ENCODE measurements at places on chromosomes 12 and 14.

DNA sequence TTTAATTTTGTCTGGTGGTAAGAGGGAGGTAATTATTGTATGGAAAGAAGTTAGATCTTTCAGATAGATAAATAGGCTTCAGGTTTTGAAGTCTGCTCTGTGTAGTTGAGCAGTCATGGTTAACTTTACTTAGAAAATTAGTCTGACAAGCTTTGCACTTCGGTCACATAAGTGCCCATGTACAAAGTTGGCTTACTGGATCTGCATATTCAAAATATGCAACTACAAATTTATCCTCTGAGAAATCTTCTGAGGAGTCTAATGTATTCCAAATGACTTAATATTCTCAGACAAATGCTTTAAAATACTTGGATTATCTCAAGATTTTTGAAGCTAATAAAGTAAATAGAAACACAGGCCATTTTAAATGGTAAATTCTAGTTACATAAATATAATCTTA is 61.2 kb downstream of the ETNK1 start:
- DNase-seq, result no peak

DNA sequence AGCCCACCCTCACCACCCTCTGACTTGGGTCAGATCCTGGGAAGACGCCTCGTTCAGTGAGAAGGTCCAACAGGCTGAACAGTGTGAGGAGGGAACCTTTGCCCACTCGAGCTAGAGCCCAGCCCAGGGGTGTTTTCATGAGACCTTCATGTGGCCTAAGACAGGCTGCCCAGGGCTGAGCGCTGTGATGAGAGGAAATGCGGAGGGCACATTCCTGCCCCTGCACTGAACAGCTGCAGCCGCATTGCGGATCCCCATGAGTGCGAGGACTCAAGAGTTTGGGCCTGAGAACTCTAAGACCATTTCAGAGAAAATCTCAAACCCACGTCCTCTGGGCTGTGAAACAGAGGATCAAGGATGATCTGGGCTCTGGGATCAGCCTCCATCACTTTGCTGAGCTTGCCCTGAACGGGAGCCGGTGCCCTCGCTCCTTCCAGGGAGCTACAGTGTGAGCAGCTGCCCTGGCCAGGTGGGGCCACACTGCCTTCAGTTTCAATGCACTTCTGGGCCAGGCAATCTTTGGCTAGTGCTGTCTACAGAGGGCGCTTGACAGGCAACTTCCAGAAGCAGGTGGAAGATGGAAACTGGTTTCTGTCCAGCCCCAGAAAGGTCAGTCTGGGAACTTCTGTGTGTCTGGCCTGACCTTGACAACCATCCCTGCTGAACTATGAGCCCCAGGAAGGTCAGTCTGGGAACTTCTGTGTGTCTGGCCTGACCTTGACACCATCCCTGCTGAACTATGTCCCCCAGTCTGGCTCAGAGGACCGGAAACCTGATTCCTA is 43.5 kb upstream of the P2RX7 start:
- no peak for DNase-seq

DNA sequence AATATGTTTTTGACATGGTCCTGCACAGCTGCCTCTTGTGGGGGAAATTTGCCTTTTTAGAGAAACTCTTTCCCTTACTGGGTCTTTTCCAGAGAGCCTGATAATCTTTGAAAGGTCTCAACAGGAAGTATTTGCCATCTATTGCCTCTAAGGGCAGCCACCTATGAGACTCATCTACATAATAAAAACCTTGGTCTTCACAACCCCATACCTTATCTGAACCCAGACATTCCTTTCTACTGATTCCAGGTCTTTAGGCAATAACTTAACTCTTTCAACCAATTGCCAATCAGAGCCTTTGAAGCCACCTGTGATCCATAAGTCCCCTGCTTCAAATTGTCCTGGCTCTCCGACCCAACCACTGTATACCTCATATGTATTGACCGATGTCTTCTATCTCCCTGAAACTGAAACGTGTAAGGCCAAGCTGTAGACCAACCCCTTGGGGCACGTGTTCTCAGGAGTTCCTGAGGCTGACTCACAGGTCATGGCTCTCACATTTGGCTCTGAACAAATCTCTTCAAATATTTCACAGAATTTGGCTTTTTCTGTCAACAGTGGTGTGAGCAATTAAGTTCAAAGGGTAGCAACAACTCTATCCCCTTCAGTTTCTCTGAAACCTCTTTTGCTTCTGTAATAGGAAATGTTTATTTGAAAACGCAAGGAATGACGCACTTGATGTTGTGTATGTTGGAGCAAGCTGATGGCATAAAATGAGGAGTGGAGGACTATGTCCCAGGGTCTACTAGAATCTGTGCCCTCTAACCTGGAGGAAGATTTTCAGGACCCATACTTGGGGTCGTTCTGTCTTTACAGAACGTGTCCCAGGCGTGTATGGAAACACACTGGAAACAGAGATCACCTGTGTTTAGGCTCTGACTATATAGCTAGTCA is 49.2 kb upstream of the EIF5 start:
- no peak for DNase-seq

GRCh38 chr14:88185843-88186242 is 137.2 kb downstream of the KCNK10 start:
- DNase-seq, result no peak

DNA sequence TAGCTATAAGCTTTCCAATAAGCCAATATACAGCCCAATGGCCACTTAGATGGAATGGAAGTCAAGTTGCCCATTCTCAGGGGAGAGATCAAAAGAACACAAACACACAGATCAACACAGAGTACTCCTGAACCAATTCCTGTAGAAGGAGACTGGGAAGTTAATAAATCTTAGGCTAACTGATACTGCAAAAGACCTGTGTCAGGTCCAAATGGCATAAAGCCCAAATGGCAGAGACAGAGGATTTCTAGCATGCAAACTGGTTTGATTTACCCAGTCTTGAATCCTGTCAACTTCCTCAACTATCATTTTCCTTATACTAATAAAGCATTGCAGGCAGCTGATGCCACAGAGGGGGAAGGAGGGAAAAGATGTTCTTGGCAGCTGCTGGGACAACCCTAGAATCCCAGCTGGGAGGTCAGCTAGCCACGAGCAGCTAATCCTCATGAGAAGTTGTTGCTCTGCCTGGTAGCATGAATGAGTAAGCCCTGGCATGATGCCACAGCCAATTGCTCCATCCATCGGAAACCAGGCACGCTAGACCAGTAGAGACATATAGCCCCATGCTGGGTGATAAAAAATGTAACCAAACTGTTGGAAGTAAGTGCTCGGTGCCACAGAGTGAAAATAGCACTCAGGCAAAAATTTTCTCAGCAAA is 26.2 kb downstream of the ANG start:
- no peak for DNase-seq

GRCh38 chr12:27462851-27463250 is 16.3 kb downstream of the SMCO2 start:
- DNase-seq, result no peak

GRCh38 chr14:94682061-94682516 is 69.9 kb downstream of the SERPINA3 start:
- DNase-seq, result no peak

GRCh38 chr14:64945431-64946178 is 3.1 kb upstream of the GPX2 start:
- DNase-seq, result no peak

GRCh38 chr14:77573964-77574363 is 42.5 kb downstream of the SPTLC2 start:
- DNase-seq, result no peak

DNA sequence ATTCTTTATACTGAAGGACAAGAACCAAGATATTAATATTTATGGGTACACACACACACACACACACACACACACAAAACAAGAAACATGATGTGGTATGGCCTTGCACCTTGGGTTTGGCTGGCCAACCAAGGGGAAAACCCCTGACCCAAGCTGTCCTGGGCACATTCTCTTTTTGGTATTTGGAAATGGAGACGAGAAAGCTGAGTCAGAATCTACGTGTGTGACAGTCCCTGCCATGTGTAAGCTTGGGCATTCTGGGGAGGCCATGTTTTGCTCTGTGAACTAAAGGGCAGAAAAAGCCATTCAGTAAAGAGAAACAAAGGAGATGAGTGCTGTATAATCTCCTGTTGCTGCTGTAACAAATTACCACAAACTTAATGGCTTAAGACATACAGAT is 35.6 kb downstream of the PTGER2 start:
- DNase-seq, result no peak

GRCh38 chr12:83122623-83122934 is 435.9 kb downstream of the TMTC2 start:
- DNase-seq, result no peak

DNA sequence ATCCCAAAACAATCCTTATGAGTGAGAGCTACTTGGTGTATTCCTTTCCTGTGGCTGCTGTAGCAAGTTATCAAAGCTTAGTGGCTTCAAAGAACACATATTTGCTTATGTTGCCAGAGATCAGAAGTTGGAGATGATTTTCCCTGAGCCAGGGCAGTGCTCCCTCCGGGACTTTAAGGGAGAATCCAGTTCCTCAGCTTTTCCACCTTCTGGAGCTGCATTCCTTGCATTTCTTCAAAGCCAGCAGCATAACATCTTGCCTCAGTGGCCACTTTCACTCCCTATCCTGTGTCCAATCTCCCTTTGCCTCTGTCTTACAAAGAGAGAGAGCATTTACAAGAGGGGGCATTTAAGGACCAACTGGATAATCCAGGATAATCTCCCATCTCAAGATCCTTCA is 33.7 kb downstream of the P2RX7 start:
- DNase-seq, result no peak

DNA sequence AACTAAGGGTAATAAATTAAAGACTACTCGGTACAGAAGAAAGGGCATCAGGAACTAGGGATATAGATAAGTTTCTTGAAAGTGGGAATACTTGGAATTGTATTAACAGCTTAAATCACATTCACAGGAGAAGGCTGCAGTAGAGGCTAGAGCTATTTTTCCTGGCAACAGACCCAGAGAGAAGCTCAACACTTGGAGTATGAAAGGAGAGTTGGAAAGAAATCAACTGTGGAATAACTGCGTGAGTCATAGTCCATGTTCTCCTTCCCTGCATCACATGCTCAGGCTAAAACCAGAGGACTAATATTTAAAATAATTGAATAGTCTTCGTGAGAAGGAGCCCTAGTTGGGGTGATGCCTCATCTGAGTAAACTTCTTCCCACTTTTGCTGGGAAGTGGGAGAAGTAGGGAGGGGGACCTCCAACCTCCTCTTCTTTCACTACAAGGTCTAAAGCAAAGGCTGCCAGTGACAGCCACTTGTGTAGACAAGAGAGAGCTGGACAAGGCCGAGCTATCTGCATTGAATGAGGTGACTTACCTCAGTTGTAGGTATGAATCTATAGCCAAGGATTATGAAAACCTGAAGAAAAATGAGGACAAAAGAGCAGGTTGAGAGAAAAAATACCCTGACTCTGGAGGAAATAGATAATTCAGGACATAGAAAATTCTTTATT is 32.7 kb downstream of the DYRK2 start:
- DNase-seq, result no peak

DNA sequence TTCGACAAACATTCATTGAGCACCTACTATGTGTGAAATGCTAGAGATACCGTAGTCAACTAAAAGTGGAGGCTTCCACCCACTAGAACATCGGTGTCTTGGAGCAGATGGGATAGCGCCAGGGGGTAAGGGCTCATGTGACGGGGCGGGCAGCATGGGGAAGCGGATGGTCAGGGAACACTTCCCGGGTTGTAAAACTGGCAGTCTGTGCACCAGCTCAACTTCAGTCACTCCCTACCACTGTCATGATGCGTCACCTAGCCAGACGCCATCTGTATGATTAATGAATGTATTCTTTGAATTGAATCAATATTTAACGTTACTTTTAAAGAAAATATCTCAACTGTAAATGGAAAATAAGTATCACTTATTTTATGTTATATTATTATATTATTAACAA is 93.5 kb downstream of the PIWIL1 start:
- DNase-seq, result no peak

DNA sequence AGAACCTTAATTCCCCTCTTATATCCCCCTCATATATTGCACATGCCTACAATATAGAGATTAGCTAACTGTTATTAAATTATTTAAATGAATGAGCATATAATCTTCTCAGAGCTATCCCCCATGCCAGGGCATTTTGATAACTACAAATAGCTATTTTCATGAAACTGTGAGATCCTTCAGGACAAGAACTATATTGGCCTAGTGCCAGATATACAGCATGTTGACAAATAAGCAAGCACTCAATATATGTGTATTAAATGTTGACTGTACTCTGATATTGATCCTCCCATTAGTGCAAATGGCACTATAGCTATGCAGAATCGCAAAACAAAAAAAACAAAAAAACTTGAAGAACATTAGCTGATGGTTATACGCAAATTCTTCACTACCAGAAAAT is 134.1 kb upstream of the OTX2 start:
- DNase-seq, result no peak

- DNase-seq, result no peak
These were observed 51.2 kb downstream of the ATF7IP start for GRCh38 chr12:14416658-14417057.

- no peak for DNase-seq
These were observed 33.5 kb downstream of the RNFT2 start for GRCh38 chr12:116771651-116772050.

- no peak for DNase-seq
These were observed 186.0 kb upstream of the BCL2L14 start for GRCh38 chr12:11884706-11885105.

- DNase-seq, result no peak
These were observed 114.3 kb downstream of the SNAPC1 start for GRCh38 chr14:61876362-61877034.

GRCh38 chr14:73787486-73788316 is 63.9 kb upstream of the PTGR2 start:
- no peak for DNase-seq

DNA sequence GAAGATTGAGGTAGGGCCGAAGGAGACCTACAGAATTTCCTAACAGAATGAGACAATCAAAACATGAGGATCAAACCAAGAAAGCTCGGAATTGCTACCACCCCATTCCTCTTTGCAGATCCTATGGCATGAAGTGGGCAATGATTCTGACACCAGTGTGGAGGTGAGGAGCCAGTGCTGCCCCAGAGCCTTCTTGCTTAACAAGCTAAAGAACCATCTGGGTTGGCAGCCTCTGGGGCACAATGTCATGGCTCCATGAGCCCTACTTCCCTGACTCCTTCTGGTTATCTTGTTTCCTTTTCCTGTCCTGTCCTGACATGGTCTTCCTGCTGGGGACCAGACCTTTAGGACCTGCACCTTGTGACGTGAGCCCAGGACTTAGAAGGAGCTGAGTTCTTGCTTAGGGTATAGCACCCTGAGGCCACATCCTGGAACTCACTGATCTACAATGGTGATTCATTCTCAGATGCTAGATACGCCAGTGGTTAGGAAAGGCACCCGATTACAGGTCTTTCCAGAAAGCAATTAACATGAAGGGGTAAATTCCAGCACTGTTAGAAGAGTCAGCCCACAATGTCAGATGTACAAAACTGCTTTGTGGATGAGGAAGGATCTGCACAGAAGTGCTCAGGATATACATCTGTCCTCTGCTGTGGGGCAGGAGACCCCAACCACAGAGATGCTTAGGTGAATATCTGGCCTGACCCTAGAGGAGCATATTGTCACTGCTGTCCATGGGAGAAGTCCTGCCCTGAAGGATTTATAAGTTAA is 324.2 kb downstream of the ZFP36L1 start:
- DNase-seq, result no peak

- no peak for DNase-seq
These were observed 24.6 kb upstream of the TRIM9 start for GRCh38 chr14:51119411-51120051.

GRCh38 chr12:11397366-11397765 is 2.0 kb upstream of the PRB2 start:
- DNase-seq, result no peak

GRCh38 chr14:102775855-102776760 is 1.1 kb upstream of the TRAF3 start:
- no peak for DNase-seq
